ENCODE measurements at places on chromosomes 3 and 15. TPM values are rescaled to one million over a fixed set of nuclear protein-coding genes. Genes with fewer than 3 reads are reported as not detected.

DNA sequence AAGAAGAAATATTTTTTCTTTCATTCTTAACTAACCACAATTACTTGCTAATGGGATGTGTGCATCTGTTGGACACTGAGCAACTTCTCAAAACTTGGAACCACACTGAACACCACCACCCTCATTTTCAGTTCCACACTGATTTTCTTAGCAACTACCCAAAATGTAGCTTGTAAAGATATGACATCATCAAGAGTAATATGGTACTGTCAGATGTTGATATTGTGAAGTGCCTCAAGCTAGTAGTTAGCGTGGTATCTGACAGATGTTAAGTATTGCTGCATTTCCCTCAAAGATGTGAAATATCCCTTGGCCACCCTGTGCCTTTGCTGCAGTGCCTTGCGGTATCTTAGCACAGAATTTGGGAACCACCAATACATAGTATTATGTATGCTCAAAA lies 9.3 kb downstream of the RFTN1 start:
- H3K36me3 ChIP-seq: no peaks in the 10 kb centered on the region
- H3K4me3 ChIP-seq: no peak overlapping the region
- no peaks in the 10 kb centered on the region for H3K4me1 ChIP-seq

GRCh38 chr3:158666416-158666815 lies 6.0 kb downstream of the LXN start:
- H3K4me3 ChIP-seq: no peak overlapping the region
- peaks cover 6% of the 10 kb centered on the region for H3K4me1 ChIP-seq
- no peaks in the 10 kb centered on the region for H3K27me3 ChIP-seq

DNA sequence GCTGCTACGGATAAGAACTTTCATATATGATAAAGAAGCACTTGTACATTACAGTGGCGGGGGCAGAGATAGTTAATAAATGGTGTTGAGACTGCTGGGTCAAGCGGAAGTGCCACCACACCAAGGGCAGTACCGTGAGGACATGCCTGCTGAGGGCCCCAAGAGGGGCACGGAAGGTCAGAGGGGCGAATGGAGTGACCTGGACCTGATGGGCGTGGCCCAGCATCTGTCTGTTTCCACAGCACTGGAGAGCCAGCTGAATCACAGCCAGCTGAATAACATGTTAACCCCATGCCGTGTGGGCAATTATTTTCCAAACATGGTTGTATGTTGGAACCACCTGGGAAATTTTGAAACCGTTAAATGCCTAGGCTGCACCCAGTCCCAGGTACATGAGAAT lies 37.2 kb downstream of the ANKDD1A start:
- no peak for DNase-seq
- H3K27me3 ChIP-seq: no peaks in the 10 kb centered on the region
- no peak overlapping the region for H3K4me3 ChIP-seq
- H3K27ac ChIP-seq: no peak overlapping the region

Gene COL6A6
- total RNA-seq: not detected

Gene PPP1R2
- total RNA-seq: 32.7 TPM

Gene MED12L
- total RNA-seq: 0.33 TPM

- DNase-seq: no peak
- H3K4me3 ChIP-seq: no peak overlapping the region
These were observed 201.0 kb upstream of the BCL6 start for GRCh38 chr3:187946163-187946691.

Gene ZIC1
- total RNA-seq: not detected

GRCh38 chr3:8560366-8561007 lies 58.9 kb downstream of the LMCD1 start:
- no peaks in the 10 kb centered on the region for H3K27me3 ChIP-seq
- no peak overlapping the region for H3K4me3 ChIP-seq

DNA sequence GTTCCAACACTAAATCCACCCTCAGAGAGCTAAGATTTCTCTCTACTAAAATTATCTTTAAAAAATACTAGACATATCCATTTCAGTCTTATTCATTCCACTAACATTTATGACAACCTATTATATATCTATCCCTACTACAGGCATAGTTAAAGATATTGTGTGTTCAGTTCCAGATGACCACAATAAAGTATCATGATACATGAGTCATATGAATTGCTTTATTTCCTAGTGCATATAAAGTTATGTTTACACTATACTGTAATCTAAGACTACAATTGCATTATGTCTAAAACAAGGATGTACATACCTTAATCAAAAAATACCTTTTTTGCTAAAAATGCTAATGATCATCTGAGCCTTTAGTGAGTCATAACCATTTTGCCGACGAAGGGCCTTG lies 19.4 kb downstream of the SHOX2 start:
- H3K4me3 ChIP-seq: no peak overlapping the region
- no peaks in the 10 kb centered on the region for H3K27me3 ChIP-seq
- DNase-seq: no peak
- no peak overlapping the region for H3K27ac ChIP-seq
- no peaks in the 10 kb centered on the region for H3K36me3 ChIP-seq

Gene KIF15
- total RNA-seq: not detected

GRCh38 chr3:189593581-189593980 lies 37.6 kb upstream of the TP63 start:
- H3K27me3 ChIP-seq: no peaks in the 10 kb centered on the region
- H3K4me1 ChIP-seq: no peaks in the 10 kb centered on the region
- no peaks in the 10 kb centered on the region for H3K36me3 ChIP-seq
- H3K4me3 ChIP-seq: no peak overlapping the region
- DNase-seq: no peak
